Peyer's patch (tissue), 4 donors: ENCODE measurements at places on chromosomes 1 and 21.

DNA sequence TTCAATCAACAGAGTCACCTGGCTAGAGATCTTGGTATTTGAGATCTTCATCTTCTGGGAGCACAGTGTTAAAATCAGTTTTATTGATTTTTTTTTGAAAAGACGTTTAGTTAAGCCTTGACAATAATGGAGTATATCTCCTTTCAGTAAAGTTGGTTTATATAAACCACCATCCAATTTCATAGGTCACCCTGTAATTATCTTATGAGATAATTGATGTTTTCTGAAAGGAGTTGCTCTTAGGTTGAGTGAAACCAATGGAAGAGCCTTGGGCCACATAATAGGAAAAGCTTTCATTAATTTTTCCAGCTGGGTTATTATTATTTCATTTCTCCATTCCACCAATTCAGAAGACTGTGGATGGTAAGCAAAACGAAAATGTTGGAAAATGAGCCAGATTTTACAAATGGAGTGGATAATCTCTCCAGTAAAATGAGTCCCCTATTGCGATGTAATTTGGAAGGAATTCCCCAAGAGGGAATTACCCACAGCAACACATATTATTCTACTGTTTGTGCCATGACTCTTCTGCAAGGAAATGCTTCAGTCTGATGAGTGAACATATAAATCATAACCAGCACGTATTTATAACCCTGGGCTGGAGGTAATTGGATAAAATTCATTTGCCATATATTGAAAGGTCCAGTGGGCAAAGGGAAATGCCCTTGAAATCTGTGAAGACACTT is 46.2 kb upstream of the TINAGL1 start:
- DNase-seq, result no peak

DNA sequence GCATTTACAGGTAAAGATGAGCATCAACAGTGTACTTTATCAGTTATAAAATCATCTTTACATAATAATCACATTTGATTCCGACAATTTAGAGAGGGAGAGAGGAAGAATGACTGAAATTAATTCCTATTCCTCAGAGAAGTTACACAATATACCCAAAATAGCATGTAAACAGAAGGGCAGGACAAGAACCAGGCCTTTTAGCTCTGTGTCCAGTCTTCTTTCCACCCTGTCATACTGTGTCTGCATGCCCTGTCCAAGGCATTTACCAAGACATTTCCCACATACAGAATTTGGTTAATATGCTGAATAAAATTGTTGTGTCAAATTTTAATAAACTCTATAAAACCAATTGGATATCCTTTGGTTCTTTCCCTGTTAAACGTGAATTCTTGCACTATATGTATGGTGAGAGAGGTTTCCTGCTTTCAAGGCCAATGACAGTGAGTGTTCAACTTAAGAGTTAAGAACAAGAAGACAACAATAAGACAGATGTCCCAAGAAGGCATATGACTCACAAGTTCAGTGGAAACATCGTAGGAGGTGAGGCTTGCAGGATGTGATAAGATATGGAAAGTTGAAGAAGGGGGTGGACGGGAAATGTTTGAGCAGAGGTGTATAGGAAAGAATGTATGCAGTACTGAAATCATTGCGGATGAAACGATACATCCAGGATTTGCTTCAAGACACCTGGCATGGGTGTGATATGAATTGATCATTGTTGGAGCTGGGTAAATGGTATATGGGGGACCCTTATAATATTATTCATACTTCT is 20.8 kb downstream of the LRRC8B start:
- DNase-seq, result no peak

- DNase-seq, result no peak
Measured at GRCh38 chr1:211828584-211829342, 1.8 kb downstream of the LPGAT1 start.

- no peak for DNase-seq
Measured at GRCh38 chr1:247295746-247296145, 35.9 kb downstream of the ZNF496 start.

DNA sequence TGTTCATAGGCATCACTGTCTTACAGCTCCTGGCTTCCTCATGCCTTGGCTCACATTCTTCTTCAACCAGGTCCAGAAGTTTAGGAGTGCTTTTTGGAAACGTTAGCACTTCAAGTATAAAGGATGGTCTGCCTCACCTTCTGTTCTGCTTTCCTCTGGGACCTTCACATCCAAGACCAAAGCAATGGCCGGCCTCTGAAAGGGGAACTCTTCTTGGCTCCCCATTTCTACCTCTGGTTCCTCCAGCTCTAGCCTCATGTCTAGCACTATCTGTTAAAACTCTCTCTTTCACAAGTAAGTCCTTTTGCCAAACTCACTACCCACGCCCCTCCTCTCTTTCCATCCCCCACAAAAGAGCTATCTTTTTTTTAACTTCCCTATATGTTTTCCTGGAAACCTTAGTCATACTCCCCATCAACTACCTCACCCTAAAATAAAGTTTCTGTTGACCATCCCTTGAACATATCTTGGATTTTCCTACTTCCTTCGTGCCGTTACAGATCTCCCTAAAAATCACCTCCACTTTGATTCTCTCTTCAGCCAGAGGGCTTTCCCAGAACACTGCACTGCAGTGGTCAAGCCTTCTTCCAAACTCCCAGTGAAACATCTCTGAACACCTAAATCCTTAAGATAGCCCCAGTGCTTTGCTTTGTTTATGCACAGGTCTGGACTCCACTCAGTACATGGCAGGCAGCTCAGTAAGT is 7.9 kb downstream of the SORT1 start:
- no peak for DNase-seq

DNA sequence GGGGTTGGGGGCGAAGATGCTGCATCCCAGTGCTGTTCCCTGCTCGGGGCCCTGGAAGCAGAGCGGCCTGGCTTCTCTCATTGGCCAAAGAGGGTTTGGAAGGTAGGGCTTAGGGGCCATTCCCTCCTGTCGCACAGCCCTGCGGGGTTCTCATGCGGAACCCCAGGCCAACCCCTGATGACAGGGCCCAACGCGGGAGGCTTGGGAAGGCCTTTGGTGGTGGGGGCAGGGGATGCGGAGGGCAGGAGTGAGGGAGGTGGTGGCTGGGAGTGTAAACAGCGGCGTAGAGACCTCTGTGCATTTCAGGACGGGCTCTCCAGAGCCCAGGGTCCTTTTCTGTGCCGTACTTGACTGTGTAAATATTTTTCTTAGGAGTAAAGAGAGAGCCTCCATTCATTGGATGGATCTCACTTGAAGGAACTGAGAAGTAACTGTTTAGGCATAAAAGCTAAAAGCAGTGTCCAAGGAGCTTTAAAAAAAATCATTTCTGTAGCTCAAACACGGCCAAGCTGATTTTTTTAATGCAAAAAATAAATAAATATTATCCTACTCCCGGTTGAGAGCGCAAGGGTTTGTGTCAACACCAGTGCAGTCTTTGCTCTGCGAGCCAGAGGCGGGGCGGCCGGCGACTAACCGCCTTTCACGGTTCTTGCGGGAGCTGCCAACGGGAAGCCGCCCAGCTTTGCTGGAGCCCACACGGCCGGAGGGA is 169.1 kb downstream of the PRDM16 start:
- no peak for DNase-seq

DNA sequence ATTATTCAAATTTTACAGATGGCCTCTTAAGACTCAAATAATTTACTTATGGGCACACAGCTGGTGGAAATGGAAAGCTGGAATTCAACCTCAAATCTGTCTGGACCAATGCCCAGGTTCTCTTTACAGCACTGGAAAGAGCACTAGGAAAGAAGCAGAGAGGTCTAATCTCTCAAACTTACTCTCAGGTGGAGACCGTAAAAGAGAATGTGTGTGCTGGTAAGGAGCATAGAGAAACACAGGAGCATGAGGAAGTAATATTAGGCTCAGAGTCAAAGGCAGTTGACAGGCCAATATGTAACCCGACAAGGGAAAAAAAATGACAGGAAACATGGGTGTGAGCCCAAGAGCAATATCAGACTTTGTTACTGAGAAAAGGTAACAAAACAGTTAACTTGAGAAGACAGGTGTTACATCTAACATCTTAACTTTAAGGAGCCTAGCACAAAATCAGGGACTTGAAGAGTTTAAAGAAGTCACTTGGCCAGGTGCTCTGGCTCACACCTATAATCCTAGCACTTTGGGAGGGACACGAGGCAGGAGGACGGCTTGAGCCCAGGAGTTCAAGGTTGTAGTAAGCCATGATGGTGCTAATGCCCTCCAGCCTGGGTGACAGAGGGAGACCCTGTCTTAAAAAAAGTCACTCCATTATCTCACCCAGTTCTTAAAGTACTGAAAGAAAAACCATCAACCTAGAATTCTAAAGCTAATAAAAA is 20.7 kb downstream of the PPP1R15B start:
- DNase-seq, result no peak

DNA sequence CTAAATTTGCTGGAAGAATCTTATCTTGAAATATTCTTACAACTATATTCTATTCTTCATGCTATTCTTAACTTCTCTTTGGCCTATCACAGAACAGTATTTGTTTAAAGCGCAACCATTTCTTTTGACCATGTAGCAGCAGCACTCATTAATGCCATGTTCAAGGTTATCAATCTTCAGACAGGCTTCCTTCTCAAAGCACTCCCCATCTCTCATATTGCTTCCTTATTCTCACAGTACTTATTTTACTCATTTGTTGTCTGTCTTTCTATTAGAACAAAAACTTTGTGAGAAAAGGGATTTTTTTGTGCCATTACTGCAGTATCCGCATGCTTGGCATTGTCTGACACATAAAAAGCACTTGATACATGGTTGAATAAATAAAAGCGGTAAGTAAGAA is 89.7 kb downstream of the ATP1B1 start:
- no peak for DNase-seq

- no peak for DNase-seq
Measured at GRCh38 chr1:24126018-24126671, 14.2 kb upstream of the MYOM3 start.

DNA sequence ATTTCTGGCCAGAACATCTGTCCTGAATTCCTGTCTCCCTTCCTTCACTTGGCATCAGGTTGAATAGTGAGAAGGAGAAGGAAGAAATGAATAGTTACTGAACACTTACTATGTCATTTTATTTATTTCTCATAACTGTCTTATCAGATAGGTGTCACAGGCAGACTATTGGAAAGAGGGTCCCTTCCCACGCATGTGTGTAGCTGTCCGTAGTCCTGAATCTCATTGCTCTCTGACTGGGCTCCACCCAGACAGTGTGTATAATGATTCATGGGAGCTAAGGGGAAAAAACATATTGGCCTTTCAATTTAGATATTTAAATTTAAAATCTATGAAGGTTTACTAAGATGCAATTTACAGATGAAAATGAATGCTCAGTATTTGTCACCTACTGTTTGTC is 86.1 kb downstream of the OMA1 start:
- no peak for DNase-seq

DNA sequence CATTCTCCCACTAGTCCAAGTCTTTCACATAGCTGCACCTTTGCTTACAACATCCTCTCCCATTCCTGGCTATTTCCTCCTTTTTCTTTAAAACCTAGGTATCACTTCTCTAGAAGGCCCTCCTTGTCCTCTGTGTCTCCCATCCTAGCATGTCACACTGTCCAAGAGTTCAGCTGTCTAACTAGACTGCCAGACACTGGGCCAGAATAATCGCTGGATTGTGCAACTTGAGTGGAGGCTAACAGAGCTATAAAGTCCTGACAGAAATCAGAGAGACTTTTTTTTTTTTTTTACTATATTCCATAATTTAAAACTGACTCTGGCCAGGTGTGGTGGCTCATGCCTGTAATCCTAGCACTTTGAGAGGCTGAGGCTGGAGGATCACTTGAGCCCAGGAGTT is 4.2 kb upstream of the ANGPTL7 start:
- DNase-seq, result no peak
